ENCODE measurements at places on chromosomes 3 and 15.
A peak's percentile ranks its signal among the peaks of the same experiment; 100 is the strongest.

- no peak for DNase-seq
These were observed 22.1 kb downstream of the KLHL25 start for GRCh38 chr15:85772668-85773067.

- DNase-seq: no peak
These were observed at the start of gene ST8SIA2 for GRCh38 chr15:92393071-92393979. ST8SIA2 (plus strand) TSS chr15:92393881; CDS start chr15:92394065, 184 bp downstream.

DNA sequence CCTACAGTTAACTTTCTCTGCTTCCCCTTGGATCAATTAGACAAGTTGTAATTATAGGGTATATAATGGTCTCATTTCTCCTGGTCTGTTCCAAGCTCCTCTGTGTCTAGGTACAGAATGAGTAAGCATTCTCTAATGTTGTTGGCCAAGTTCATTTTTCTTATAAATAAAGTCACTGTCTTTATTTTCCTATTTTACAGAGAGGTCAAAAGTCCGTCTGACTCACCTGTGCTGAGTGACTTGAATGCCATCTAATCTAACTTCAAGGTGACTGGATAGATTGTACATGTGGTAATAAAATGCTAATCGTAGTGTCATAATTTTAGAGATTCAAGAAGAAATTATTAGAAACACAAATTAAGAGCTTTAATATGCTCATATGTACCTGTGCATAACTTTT lies 500.2 kb downstream of the PDCD6IP start:
- no peak for DNase-seq

GRCh38 chr3:151315136-151315535 lies 1.5 kb downstream of the GPR87 start:
- no peak for DNase-seq

DNA sequence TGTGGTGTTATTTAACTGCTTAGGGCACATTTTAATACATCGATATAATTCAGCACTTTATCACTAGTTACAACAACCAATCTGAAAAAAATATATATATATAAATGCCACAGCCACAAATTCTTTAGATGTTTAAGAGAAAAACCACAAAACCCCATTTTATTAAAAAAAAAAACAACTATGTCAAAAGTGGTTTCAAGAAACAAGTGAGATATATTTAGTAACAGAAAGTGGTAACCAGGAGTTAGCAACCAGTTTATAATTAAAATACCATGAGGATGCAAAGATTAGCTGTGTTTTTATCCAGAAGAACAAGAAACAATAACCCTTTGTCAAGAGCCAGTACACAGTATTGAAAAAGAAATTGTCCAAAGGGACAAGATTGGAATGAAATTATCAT lies 14.8 kb upstream of the DIPK2A start:
- no peak for DNase-seq

DNA sequence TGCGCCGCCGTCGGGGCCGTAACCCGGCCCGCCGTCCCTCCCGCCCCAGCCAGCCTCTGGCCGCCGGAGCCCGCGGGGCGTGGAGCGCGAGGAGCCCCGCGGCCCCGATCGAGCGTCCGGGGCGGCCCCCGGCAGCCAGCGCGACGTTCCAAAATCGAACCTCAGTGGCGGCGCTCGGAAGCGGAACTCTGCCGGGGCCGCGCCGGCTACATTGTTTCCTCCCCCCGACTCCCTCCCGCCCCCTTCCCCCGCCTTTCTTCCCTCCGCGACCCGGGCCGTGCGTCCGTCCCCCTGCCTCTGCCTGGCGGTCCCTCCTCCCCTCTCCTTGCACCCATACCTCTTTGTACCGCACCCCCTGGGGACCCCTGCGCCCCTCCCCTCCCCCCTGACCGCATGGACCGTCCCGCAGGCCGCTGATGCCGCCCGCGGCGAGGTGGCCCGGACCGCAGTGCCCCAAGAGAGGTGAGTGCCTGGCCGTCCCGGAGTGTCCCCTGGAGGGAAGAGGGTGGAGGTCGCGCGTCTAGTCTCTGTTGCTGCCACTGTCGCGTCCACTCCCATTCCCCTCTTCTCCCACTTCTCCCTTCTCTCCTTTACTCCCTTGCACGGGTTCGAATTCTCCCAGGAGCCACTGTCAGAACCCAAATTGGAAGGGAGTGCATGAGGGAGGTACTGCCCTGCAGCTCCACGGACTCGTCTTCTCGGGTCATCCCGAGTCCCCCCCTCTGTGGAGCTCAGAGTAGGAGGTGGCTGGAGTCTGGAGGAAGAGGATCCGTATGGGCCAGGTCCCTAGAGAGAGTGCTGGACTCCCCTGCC lies 585 bp downstream of the CSK start:
- no peak for DNase-seq

DNA sequence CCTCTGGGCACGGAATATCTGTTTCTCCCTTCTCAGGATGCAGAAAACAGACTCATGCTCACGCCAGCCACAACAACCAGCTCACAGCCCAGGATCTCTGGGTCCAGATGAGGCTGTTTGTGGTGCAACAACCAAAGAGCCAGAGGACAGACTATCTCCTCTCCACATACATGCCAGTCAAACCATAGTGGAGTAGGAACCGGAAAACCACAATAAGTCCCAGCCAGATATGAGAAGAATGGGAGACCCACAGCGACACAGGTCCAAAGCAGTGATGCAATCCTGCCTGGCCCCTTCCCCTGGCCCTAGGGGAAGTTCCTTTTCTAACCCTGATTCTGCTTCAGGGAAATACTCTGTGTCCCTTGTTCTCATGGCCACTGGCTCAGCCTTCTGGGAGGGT lies 27.6 kb downstream of the MEX3B start:
- DNase-seq: no peak

- peak; percentile 31 for DNase-seq
These were observed 428.8 kb downstream of the PYDC2 start for GRCh38 chr3:191889756-191890155.

GRCh38 chr3:197260491-197261163 lies 37.8 kb downstream of the DLG1 start:
- peak; percentile 3 for DNase-seq

GRCh38 chr15:29821416-29822099 lies 710 bp downstream of the TJP1 start:
- no peak for DNase-seq

GRCh38 chr3:52227766-52228165 lies 2.3 kb upstream of the TLR9 start:
- no peak for DNase-seq

DNA sequence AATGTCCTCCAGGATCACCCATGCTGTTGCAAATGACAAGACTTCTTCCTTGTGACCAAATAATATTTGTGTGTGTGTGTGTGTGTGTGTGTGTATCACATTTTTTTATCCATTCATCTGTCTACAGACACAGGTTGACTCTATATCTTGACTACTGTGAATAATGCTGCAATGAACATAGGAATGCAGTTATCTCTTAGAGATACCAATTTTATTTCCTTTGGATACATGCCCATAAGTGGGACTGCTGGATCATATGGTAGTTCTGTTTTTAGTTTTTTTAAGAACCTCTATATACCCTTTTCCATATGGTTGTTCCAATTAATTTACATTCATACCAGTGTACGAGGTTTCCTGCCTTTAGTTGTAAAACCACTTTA lies 41.7 kb downstream of the GPR176 start:
- DNase-seq: peak; percentile 54

GRCh38 chr3:195748661-195749060 lies 27.9 kb downstream of the MUC20 start:
- DNase-seq: no peak

DNA sequence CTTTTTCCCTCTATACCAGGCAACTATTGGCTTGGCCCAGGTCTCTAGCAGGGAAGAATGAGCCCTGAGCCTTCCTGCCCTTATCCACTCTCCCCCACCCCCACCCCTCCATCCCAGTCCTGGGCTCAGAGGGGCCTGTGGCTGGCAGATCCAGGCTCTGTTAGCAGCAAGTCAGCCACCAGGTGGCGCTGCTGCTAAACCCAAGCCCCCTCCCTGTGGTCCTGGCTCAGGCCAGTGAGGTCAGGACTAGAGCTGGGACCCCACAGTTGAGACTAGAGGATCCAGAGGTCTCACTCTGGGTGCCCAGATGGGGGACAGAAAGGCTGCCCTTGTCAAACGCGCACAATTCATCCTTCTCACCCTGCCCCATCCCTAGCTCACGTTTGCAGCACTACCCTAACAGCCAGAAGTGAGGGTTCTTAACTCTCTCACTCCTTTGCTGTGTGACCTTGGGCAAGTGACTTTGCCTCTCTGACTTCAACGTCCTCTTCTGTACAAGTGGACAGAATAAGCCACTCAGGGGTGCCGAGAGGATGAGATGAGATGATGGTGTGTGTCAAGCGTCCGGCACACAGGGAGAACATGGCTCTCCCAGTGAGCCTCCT lies 46.8 kb upstream of the SLC6A1 start:
- no peak for DNase-seq

DNA sequence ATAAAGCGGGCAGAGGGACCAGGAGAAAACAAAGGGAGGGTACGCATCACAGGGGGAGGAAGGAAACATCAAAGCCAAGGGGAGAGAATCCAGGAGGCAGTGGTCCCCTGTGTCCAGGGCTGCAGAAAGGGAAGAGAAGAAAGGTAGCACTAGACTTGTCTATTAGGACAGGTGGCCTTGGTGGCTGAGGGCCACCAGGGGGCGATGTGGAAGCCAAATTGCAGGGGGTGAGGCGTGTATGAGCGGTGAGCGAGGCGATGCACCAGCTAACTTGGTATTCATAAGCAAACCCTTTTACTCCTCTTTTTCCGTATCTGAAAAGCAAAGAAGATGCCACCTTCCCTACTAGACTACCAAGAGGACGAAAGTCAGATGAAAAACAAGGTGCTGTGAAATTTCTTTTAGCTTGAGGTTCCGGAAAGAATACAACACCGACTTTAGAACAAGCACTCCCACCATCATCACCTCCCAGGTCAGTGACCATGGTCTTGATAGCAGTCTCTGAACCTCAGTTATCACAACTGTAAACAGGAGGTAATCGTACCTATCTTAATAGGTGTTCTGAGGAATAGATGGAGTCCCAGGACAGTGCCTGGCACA lies 654.4 kb upstream of the ADAMTS9 start:
- no peak for DNase-seq

DNA sequence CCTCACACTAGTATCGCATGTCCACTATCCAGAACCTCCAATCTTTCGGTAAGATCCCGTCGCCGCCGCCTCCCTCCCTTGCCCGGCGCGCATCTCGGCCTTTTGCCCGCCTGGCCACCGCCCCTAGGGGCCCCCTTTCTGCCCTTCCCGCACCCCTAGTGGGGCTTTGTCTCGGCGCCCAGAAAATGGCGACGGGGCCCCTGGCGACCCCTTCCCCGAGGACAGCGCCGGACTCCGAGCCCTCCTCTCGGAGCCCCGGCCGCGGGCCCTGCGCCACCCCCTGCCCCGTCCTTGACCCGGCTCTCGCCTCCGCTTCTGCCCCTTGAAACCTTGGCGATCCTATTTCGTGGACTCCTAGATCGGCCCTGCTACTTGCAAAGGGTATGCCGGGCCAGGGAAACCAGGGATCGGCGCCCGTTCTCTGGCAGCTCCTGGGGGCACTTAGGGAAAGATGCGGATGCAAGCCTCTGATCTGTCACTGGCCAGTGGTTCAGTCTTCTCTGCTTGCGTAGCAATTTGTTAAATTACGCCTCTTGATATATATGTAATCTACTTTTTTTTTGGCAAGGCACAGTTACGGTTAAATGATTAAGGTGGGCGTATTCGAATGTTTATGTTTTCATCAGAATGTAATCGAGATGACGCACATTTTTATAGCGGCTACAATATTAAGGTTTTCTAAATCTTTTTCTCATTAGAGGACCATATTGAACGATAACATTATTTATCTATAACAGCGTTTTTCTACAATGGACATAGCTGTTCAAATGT lies 603 bp downstream of the EIF1B start:
- no peak for DNase-seq

GRCh38 chr3:184449161-184449515 lies 69.3 kb downstream of the CHRD start:
- DNase-seq: no peak

GRCh38 chr15:68256675-68257450 lies 20.7 kb upstream of the FEM1B start:
- peak; percentile 69 for DNase-seq
